ENCODE measurements at places on chromosomes 5 and 9. TPM values are rescaled to one million over a fixed set of nuclear protein-coding genes. Genes with fewer than 3 reads are reported as not detected.

DNA sequence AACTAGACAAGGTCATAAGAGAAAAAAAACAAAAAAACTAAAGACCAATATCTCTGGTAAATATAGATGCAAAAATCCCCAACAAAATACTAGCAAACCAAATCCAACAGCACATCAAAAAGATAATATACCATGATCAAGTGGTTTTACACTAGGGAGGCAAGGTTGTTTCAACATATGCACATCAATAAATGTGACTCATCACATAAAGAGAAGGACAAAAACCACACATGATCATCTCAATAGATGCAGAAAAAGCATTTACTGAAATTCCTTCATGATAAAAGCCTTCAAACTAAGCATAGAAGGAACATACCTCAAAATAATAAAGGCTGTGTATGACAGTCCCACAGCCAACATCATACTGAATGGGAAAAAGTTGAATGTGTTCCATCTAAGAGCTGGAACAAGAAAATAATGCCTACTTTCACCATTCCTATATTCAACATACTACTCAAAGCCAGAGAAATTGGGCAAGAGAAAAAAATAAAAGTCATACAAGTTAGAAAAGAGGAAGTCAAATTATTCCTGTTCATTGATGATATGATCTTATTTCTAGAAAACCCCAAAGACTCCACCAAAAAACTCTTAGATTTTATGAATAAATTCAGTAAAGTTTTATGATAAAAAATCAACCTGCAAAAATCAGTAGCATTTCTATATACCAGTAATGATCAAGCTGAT lies 72.2 kb upstream of the FAM169A start:
- no peak overlapping the region for H3K27ac ChIP-seq
- no peak overlapping the region for H3K4me3 ChIP-seq
- no peaks in the 10 kb centered on the region for H3K36me3 ChIP-seq
- H3K27me3 ChIP-seq: no peaks in the 10 kb centered on the region
- H3K4me1 ChIP-seq: no peaks in the 10 kb centered on the region
- no peak for DNase-seq

- H3K4me1 ChIP-seq: peaks cover 30% of the 10 kb centered on the region
- H3K36me3 ChIP-seq: peaks cover 6% of the 10 kb centered on the region
- H3K27me3 ChIP-seq: no peaks in the 10 kb centered on the region
- H3K27ac ChIP-seq: peak overlapping the region; percentile 89
- no peak overlapping the region for H3K4me3 ChIP-seq
These were observed 34.0 kb downstream of the GAPVD1 start for GRCh38 chr9:125295657-125296056.

The IFNA13 gene
- total RNA-seq: not detected

DNA sequence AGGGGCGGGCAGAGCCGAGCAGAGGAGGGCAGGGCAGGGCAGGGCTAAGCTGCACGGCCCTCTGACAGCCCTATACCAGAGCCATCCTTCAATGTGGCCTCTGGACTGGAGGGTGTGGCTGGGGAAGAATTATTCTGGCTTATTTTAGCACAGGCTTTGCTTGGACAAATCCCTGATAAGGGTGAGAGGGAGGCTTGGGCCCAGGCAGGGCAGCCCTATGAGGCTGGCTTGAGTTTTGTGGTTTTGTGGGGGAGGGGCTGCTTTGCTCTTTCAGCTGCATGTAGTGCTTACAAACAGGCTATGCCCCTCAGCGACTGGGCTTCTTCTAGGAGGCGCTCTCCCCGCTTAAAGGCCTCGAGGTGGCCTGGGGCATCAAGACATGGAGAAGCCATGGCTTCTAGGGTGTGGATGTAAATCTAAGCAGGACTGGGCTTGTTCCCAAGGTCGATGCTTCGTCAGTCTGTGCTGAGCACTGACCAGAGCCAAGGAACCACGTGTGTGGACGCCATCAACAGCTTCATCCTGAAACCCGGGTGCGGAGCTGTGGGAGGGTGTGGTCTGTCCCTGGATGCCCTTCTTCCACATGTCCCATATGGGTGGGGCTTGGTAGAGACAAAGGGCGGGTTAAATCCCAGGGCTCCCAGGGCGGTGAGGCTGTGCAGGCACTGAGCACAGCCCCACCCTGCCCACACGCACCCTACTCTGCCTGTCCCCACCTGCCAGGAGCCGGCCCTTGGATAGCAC lies 45.7 kb upstream of the IPPK start:
- no peak for DNase-seq
- no peak overlapping the region for H3K27ac ChIP-seq
- H3K4me1 ChIP-seq: no peaks in the 10 kb centered on the region
- H3K4me3 ChIP-seq: no peak overlapping the region

Measured in thyroid gland (tissue), 4 donors.